Jurkat, Clone E6-1 (cell line): ENCODE measurements at places on chromosomes 11 and 22.

DNA sequence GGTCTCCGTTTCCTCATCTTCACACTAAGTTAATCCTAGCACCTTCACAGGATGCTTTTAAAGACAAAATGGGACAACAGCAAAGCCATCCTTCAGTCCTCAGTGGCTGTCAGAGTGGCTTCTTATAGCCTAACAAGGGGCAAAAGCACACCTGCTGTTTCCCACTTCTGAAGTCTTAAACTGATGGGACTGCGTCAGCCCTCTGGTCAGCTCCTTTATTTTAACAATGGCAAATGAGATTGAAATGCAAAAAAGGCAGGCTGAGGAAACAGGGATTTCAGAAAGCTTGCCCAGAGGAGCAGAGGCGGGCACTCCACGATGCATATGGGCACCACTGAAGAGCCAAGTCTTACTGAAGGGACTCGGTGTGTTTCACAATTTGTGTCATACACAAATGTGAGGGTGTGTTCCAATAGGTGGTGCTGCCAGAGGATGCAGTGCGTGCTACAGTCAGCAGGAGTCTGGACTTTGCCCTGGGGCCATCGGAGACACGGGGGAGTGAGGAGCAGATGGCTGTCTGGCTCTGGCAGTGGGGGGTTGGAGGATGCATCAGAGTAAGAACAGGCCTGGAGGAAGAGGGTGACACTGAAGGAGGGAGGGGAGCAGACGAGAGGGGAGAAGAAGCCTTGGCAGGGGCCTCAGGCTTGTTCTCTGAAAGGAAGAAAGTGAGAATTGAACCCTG is 47.3 kb downstream of the TENM4 start:
- no peak for DNase-seq

- DNase-seq, result no peak
Observed at GRCh38 chr11:71188073-71188472, 64.3 kb downstream of the SHANK2 start.

DNA sequence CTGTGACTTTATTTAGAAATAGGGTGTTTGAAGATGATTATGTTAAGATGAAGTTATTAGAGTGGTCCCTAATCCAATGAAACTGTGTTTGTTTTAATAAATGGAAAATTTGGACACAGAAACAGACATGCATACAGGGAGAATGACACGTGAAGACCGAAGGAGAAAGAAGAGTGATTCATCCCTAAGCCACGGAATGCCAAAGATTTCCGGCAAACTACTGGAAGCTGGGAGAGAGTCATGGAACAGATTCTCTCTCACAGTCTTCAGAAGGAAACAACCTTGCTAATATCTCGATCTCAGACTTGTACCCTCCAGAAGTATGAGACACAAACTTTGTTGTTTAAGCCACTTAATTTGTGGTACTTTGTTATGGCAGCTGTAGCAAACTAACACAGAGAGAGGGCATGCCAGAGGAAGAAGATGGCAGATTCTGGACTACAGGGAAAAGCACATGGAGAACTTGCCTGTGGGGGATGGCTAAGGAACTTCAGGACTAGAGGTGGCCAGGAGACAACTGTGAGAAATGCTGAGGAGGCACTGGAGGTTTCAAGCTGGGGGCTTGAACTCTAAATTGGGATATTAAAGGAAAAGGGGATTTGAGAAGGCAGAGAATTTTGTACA is 733.5 kb upstream of the CCDC90B start:
- DNase-seq, result no peak

DNA sequence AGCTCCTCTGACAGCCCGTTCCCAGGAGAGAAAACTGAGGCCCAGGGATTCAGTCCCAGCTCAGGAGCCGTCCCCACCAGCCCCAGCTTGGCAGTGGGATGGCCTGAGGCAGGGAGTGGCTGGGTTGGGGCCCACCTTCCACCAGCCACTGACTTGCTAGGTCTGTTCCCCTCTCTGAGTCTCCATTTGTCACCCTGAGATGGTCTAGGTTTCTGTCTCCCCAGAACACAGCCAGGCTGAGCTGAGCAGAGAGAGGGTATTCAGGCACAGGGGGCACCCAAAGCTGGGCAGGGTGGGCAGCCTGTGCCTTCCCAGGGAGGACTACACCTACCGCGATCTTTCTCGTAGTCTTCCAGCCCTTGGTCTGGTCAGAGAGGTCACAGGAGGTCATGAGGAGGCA is 95.7 kb downstream of the PDE2A start:
- no peak for DNase-seq

DNA sequence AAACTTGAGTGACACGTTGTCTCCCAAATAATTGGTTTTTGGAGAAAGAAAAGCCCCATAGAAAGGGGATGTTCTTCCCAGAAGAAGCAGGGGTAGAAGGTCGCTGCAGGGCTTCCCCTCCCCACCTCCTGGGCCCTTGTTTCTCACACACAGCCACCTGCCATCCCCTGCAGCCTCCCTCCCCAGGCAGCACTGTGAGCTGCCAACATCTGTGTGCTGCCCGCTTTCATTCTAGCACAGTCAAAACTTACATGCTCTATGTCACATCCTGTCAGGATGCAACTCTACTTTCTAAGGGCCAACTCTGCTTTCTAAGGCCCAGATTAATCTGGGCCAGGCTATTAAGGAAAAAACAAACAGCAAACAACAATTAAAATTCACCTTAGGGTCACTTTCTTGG is 309.4 kb upstream of the ZC3H12C start:
- peak; percentile 22 for DNase-seq

DNA sequence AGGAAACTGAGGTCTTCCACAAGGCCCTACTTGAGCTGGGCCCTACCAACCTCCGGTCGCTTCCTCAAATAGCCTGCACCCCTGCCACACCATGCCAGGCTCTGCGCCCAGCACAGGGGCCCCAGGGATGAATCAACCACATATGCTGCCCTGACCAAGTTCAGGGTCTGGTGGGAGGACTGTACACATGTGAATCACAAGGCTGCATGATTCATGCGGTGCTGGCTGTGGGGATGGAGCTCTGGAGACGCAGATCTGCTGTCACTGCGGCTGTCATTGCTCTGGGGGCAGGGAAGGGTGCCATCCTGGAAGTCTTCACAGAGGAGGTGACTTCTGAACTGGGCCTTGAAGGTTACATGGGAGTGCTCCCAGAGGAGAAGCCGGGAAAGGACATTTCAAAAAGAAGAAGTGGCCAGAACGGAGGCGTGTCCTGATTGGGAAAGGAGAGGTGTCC is 21.5 kb downstream of the CYTH4 start:
- DNase-seq, result no peak

GRCh38 chr11:100647861-100648260 is 39.2 kb upstream of the ARHGAP42 start:
- DNase-seq, result no peak

DNA sequence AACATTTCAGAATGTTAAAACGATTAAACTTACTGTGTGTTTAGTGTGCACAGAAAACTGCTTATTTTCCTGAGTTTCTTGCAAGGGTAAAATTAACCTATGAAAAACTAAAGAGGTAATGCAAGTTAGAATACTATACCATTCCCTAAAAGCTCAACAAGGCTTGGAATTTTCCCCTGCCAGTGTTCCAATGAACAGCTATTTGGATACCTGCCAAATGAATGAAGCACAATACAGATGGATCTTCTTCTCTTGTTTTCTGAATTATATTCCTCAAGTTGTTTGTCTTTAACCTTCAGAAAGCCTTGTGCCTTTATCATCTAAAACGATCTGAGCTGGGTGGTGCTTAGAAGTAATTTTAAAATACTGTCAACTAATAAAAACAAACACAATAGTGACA is 204.5 kb downstream of the LRRC4C start:
- DNase-seq, result no peak

DNA sequence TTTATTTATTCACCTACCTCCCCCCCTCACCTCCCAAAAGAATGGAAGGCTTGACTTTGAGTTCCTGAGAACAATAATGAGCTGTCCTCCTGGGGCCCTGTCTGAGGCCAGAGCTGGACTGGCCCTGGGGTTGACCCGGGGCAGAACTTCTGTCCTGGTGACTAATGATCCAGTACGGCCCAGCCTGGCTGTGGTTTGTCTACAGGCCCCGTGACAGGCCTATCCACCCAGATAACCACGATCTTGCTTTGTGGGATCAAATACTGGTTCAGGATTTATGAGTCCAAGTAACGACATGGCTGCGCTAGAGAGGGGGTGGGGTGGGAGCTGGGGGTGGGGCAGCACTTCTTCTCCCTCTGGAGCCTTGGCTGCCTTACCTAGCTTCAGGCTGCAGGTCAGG is 81.5 kb downstream of the WT1 start:
- DNase-seq, result no peak

GRCh38 chr22:23072911-23073491 is 2.7 kb downstream of the GNAZ start:
- DNase-seq, result no peak

- DNase-seq, result no peak
Observed at GRCh38 chr11:76796511-76797198, 13.5 kb downstream of the TSKU start.

GRCh38 chr11:120065176-120065575 is 72.7 kb downstream of the TRIM29 start:
- DNase-seq, result no peak

GRCh38 chr11:1839924-1840779 is 1.4 kb downstream of the TNNI2 start:
- DNase-seq, result no peak

- no peak for DNase-seq
Observed at GRCh38 chr11:10285148-10285802, 8.7 kb downstream of the SBF2 start.

GRCh38 chr22:21807544-21808529 is 59.6 kb downstream of the MAPK1 start:
- no peak for DNase-seq

GRCh38 chr22:37219533-37219932 is 7.3 kb upstream of the SSTR3 start:
- DNase-seq, result no peak

DNA sequence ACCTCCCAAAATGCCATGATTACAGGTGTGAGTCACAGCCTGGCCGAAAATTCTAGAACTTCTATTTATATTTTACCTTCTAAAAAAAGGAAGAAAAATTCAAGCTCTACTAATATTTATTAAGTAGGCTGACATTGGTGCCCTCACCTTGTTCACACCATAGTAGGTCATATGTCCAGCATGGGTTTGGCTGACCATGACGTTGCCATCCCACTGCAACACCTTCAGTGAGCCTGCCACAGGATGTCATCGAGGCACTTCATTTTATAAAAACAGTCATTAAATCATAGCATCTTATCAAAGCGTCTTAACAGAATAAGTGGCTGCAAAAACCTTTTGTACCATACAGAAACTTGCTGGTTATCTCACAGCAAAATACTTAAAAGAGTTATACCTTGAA is 58.3 kb downstream of the LRRC32 start:
- DNase-seq, result no peak

DNA sequence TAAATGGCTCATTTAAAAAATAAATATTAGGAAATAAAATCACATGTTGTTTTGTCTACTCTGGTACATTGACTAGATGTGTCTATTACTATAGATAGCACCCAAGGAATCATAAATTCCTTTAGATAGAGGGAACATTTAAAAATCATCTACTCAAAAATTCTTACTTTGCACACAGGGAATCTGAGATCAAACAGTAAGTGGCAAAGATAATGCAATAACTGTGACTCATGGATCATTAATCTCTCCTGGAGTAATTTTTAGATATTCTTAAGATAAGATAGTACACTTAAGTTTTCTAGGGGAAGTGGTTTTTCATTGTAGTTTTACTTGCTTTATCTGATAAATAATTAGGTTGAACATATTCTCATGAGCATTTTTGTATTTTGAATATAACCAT is 468.9 kb downstream of the LUZP2 start:
- no peak for DNase-seq

GRCh38 chr11:133927690-133928627 is 28.8 kb downstream of the IGSF9B start:
- DNase-seq, result peak; percentile 71

DNA sequence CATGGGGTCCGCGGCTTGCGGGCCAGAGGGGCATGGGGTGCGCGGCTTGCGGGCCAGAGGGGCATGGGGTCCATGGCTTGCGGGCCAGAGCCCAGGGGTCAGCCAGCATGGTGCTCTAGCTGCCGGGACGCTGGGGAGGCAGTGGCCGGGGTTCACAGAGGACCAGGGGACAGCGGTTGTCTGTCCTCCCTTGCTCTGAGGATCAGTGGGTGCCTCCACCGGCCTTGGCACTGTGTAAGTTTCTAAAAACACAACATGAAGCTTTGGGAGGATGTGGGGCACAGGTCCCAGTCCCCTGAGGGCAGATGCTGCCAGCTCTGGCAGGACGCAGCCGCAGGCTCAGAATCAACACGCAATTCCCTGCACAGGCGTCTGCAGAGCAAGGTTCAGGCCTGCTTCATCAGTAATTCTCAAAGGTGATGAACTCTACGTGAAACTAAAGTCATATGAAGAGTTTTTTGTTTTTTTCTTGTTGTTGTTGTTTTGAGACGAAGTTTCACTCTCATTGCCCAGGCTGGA is 3.0 kb downstream of the MLC1 start:
- no peak for DNase-seq

DNA sequence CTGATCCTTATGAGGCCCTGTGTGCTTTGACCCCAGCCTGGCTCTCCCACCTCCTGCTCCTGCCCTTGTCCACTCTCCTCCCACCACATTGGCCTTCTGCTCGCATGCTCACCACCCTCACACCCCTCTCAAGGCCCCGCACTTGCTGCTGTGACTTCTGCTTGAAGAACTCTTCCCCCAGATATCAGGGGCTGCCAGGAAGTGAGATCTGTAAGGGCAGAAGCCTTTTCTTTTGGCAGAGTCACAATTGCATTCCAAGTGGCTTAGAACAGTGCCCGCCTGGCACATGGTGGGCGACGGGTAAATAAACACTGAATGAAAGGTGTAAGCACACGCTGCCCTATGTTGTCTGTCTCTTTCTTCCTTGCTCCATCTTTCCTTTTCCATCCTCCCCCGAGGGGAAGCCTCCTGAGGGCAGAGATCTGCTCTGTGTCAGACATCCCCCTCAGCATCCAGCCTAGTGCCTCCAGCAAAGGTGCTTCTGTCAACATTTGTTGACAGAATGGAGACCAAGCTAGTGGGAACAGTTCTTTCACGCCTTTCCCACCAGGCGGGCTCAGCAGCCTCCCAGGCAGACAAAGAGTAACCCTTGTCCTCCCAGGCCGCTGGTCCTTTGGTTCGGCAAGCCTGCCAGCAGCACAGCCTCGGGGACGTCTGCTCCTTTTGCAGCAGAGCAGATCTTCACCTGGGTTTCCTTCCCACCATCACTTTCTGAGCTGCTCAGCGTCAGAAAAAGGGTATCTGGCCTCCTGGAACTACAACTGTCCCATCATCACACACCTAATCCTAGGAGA is 10.0 kb upstream of the PEX26 start:
- no peak for DNase-seq

DNA sequence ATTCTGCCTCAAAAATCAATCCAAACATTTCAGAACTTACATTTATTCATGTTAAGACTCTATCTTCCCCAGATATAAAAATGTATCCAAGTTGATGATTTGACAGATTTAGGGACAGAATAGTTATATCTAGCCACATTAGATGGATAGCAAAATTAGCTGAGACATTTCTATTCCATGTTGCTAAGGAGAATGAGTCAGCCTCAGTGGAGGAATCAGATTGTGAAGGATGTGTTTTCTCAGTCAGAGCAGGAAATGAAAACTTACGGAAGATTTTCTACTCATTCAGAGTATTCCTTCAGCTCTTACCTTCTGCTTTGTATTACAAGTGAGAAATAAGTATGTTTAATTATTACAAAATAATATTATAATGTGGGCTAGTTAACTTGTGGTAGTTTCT is 556.3 kb upstream of the ANO3 start:
- no peak for DNase-seq

GRCh38 chr11:123408619-123409455 is 21.2 kb upstream of the GRAMD1B start:
- no peak for DNase-seq
